ENCODE measurements at places on chromosomes 1 and 21.

DNA sequence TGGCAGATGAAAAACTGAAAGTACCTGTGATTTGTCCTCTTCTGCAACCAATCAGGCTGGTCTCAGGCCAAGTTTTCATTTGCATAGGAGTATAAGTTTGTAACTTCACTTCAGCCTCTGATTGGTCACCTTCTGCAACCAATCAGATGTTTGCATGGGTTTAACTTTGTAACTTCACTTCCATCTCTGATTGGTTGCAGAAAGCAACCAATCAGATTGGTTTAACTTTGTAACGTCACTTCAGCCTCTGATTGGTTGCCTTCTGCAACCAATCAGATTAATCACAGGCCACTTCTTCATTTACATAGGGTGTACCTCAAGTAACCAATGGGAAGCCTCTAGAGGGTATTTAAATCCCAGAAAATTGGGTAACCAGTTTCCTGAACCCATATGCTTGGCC is 18.9 kb upstream of the TUT4 start:
- DNase-seq = no peak

DNA sequence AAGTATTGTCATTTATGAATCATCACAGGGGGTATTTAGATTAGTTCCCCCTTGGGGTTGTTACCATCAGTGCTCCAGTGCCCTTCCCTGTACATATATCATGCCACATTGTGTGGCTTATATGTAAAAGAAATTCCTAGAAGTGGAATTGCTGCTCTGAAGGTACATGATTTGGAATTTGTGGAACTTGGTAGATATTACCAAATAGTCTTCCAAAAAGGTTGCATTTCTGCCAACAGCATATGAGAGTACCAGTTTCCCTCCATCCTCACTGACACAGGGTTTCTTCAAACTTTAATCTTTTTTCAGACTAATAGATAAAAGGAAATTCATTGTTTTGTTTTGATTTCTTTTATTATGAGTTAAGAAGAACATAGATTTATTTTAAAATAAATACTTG is 41.3 kb downstream of the AKNAD1 start:
- no peak for DNase-seq

DNA sequence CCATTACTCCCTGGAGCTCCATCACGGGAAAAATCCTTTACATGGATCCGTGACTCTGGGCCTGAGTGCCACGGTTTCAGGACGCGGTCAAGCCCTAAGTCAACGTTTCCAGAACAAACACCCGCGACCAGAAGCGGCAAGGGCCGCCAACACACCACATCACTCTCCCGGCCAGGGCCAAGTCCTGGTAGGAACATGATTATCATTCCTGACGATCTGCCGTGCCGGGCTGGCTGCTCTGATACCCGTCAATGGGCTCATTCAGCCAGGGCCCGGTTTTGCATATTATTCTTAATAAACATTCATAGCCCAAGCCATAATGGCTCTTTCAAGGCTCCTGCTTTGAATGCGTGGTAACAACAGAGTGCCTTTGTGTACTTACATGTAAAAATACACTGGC is 44.6 kb upstream of the SIM2 start:
- no peak for DNase-seq

GRCh38 chr1:193104502-193104906 is 710 bp downstream of the GLRX2 start:
- DNase-seq = no peak

DNA sequence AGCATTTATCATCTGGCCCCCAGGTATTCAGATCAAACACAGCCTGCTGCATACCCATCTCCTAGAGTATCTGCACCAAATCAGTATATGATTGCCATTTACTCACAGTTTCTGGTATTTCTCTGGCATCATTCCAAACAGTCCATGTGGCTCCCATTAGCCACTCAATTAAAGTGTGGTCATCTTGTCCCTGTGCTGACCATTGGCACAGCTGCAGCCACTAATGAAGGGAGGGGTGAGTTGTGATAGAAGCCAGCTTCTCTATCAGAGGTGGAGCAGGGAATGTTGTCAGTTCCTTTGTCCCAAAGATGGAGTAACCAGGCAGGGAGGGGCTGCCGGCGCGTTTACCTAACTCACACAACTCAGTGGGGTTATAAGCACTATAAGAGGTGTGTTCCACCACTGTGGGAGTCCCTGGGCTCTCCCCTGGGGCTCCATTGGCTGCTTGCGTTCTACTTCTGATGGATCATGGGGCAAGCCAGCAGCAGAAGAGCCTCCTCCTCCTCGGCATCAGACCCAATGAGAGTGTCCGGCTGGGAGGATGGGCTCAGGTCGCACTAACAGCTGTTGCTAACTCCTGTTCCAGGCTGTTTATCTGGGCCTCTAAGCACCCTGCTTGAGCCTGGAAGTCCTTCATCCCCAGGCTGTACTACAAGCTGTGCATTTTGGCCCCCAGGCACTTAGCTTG is 108.6 kb downstream of the GDAP2 start:
- no peak for DNase-seq

DNA sequence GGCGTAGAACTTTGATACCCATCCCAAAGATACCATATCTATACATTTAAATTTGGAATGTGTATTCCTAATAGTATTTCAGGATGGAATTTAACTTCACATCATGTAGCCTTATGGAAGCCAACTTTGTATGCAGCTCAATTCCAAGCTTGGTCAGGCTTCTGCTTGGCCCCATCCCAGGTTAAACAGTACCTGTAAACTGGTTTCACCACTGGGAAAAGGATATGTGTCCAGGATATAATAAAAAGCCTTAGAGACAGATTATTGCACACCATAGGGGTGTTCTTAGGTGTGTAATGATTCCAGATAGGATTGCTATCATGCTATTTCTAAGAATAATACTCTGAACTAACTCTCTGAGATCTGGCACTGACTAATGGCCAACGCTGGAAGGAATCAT is 28.1 kb downstream of the ADAM30 start:
- DNase-seq = no peak
